ENCODE measurements at places on chromosomes 5 and 9.

DNA sequence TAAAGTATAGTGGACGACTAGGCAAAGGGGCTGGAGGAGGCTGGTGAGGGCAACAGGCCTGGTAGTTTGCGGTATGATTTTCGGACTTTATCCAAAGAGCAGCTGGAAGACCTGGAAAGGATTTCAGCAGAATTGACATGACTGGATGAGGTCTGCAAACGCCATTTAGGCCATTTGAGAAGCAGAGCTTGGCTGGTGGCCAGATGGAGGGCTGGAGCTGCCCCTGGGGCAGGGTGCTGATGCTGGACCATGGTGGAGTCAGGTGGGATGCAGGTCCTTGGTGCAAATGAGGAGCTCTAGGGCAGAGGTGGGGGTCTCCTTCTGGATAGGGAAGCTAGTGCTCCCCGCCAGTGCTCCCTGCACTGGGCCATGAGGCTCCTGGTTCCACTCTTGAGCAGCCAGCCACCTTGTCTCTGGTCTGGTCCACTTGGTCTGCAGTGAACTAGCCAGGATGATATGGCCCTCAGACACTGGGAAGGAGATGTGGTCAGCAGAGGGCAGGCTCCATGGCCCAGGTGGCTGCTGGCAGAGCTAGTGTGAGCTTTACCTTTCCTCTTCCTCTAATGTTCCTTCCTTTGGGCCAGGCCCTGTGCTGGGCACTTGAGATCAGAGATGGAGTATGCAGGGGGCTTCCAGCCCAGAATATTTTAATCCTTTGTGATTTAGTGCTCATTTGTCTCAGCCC is 31.4 kb downstream of the COL27A1 start:
- DNase-seq, result no peak

GRCh38 chr5:141840280-141840812 is 37.9 kb downstream of the PCDH1 start:
- no peak for DNase-seq

DNA sequence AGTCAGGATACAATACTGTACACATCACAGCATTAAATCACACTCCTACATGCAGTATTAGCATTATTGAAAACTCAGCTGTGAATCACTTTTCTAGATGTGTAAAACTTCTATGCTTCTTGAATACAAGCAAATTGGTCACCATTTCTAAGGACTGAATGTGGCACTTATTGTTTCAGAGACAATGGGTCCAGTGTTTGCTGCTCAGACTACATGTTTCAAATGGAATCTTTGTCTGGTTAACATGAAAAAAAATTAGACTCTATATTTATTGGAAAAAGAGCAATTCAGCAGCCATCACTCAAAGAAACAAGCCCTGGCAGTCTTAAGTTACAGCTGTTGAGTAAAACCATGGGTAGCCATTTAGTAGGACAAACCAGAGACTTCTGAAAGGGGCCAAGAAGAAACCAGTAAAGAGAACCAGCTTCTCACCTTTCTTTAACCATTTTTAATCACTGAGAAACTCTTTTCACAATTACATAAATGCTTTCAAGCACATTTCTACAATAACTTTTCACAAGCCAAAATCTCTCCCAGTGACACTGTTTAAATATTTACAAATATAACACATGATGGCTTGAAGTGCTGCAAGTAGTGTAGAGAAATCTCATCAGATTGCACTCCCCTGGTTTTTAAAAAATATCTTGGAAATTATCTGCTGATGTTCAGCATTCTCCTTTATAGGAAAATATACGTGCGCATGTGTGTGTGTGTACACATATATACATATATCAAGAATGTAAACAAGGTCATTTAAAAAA is 35.2 kb downstream of the OR2K2 start:
- DNase-seq, result no peak

DNA sequence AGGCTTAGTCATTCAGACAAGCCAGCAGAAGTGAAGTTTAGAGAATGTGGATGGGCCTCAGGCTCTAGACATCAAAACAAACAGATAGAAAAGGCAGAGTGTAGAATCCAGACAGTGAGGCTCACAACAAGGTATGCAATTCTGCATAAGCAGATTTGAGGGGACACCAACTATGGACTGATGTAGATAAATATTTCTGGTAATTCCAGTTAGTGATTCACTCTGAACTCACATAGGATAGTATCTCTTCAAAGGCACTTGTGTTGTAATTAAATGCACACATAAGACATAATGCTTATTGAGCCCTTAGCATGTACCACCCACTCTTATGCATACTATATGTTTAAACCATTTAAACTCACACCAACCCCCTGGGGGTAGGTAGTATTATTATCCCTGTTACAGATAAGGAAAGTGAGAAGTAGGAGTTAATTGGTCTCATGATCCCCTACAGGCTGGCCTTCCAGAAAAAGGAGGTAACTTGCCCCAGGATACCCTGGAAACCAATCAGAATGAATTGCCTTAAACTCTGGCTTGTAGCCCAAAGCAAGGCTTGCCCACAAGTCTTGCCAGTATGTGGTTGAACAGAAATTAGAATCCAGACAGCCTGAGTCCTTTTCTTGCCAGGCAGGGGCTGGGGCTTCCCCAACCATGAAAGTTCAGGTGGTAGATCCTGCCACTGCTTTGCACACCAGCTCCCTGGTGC is 39.5 kb upstream of the HSPB3 start:
- DNase-seq, result no peak

- DNase-seq, result no peak
These were observed 61.4 kb upstream of the TRIO start for GRCh38 chr5:14081791-14082190.

GRCh38 chr5:60349891-60350415 is 350.0 kb downstream of the DEPDC1B start:
- DNase-seq, result no peak

Data from COR-L47 (cell line).